Right lung (tissue), 10 donors: ENCODE measurements at places on chromosomes 11 and 22. TPM values are rescaled to one million over a fixed set of nuclear protein-coding genes. Genes with fewer than 3 reads are reported as not detected.
A peak's percentile ranks its signal among the peaks of the same experiment; 100 is the strongest.

- DNase-seq, result no peak
Measured at GRCh38 chr22:49541693-49542230, 285.9 kb downstream of the BRD1 start.

DNA sequence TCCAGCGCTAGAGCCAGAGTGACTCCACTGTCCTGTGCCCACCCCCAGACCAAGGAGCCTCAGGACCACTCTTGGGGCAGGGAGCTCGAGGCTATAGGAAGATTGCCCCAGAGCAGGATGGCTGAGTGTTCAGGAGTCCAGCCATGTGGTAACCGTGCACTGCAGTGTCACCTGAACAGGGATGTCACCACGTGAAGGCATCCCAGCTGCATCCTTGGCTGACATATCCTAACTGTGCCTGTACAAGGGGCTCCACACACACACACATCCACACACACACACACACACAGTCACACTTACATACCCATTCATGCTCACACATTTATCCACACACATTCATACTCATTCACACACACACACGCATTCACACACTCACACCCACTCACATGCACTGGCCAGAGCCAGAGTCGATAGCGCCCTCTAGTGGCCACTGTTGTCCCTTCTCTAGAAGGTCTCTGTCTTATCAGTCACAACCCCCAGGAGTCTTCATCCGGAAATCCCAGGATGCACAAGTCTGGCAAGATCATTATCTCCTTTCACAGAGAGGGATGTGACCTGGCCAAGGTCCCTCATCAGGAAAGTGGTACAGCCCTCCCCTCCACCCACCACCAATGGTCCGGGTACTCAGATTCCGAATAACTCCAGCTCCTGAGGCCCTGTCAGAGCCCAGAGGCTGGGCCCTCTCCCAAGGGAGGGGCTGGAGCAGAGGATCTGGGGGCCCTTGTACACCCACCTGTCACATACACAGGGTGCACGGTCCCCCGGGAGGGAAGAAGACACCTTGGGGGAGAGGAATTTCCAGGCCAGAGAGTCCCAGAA lies 55.1 kb downstream of the IGLL5 start:
- DNase-seq, result no peak

- peak; percentile 80 for DNase-seq
Measured at GRCh38 chr22:20418211-20418788, 19.3 kb downstream of the SCARF2 start.

DNA sequence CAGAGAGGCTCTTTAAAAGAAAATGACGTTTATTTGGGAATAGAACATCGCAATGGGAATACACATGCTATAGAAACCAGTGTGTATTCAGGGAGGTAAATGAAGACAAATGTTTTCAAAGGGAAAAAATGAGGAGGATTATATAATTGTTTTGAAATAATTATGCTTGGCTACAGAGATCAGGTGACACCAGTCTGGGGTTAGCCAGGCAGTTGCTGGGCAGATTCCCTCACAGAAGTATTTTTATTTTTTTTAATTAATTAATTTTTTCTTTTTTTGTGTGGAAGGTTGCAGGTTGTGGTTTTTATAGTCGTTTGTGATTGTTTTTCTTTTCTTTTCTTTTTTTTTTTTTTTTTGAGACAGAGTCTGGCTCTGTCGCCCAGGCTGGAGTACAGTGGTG lies 5.6 kb upstream of the STARD10 start:
- no peak for DNase-seq

DNA sequence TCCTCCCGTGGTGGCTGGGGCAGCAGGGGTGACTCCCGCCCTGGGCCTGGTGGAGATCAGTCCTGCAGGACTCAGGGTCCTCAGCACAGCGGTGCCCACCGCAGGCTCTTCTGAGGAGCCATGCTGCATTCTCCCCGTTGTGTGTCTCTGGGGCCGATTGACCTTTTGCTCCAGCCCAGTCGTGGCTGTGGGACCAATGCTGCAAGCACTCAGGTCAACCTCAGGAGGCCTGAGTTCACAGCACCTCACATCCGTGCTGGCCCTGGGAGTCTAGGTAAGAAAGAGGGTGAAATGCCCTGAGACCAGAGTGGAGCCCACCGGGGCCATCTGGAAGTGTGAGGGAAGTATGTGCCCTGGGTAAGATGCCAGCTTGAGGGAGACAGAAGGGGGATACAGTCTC lies 316.1 kb upstream of the B3GAT1 start:
- no peak for DNase-seq

MGAT3 gene
- polyA plus RNA-seq, result 19.0 TPM

FAM111B gene
- 12.8 TPM for polyA plus RNA-seq
